CD4-positive, alpha-beta T cell (primary cell): ENCODE measurements at places on chromosomes 16 and 17. TPM values are rescaled to one million over a fixed set of nuclear protein-coding genes. Genes with fewer than 3 reads are reported as not detected.

GRCh38 chr17:10059684-10060211 lies 138.7 kb downstream of the GAS7 start:
- no peak for DNase-seq

DNA sequence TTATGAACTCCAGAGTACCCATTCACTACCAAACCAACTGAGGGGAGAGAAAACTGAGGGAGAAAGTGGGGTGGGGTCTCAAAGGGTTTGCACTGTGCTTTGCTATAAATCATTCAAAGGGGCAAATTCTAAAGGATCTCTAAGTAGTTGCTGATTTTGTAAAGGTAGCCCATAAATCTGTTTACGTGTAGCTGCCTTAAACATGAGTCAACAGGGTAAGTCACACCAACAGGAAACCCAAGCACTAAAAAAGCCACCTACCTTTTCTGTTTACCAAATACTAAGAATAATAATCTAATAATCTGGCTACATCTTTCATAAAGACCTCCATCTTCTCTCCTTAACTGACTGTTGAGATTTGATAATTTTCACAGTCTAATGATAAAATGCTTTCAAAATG lies 8.4 kb upstream of the HSBP1 start:
- DNase-seq = no peak

GRCh38 chr16:70416748-70417616 lies 21.9 kb downstream of the ST3GAL2 start:
- DNase-seq = no peak

DNA sequence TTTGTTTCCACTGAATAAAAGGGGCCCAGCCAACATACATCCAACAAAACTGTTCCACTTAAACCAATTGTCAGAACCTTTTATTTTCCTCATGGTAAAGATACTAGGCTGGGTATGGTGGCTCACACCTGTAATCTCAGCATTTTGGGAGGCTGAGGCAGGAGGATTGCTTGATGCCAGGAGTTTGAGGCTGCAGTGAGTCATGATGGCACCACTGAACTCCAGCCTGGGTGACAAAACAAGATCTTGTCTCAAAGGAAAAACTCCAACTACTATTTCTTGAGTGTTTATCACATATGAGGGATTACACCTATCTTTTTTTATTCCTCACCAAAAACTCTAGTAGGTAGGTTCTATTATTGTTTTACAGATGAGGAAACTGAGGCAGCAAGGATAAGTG lies 4.7 kb upstream of the PSMC5 start:
- no peak for DNase-seq

DNA sequence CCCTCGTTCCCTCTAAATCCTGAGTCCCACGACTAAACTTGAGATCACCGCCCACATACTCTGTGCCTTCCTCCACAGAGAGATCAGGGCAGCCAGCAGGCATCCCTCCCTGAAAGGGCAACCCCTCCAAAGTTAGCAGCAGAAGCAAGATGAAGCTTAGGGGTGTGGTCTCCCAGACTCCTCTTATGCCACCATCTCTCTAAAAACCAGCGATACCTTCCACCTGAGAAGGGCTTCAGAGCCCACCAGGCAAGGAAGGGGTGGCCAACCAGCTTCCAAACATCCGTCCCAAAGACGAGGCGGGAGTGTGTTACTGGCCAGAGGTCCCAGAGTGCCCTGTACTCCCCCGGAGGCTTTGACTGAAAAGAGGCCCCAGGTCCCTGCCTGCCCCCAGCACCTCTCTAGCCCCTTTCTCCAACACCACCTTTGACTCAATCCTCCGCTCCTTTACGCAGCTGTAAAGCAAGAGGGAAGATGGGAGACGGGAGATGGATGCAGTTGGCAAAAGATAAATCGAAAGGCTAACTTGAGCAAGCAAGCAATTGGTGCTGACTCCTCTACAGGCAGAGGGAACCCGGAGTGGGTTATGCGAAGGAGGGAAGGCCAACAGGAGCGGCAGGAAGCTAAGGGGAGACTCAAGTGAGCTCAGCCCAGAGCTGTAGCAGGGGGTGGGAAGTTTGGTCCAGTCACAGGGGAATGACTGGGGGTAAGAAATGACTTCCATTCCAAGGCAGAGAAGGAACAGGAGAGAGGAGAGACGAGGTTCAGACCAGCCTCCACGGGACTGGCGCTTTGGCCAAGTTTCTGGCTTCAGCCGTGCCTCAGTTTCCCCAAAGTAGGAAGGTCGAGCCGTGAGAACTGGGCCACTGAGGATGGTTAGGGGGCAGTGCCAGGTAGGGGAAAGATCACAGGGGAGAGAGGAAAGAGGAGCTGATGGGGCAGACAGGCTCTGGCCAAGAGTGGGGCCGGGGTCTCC lies 1.0 kb downstream of the ST3GAL2 start:
- DNase-seq = no peak

DNA sequence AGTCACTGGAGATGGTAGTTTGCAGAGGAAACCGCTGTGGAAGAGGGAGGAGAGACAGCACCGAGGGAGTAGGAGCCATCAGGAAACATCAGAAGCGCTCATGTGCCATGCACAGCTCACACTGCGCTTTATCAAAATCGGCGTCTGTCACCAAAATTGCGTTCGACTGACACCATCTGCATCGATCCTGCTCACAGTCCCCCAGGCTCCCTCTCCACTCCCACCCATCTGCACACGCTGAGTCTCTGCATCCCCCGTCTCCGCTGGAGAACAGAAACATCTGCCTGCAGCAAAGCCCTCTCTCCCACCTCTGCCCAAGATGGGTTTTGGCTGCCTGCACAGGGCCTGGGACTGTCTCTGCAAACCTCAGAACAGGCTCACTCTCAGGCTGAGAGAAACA lies 187.5 kb upstream of the RPL38 start:
- no peak for DNase-seq

DNA sequence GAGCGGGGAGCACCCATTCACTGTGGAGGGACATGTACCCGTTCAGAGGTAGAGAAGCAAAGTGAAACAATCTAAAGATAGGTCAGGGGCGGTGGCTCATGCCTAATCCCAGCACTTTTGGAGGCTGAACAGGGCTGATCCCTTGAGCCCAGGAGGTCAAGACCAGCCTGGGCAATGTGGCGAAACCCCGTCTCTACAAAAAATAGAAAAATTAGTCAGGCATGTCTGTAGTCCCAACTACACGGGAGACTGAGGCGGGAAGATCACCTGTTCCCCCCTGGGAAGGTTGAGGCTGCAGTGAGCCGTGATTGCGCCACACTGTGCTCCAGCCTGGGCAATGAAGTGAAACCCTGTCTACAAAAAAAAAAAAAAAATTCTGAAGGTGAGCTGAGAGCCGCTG lies 21.7 kb downstream of the MYL4 start:
- DNase-seq = no peak

DNA sequence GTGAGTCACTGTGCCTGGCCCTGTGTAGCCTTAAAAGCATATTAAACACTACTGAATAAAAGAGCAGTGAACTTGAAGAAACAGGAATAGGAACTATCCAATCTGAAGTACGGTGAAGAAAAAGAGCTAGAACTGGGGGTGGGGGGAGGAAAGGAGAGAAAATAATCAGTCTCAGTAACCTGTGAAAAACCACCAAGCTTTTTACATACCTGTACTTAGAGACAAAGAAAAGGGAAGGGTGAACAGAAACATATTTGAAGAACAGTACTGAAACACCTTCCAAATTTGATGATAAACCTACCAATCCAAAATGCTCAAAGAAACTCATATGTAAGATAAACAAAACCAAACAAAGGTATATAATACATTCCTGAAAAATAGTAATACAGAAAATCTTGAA lies 77.5 kb downstream of the USP32 start:
- no peak for DNase-seq

- DNase-seq = no peak
Measured at GRCh38 chr16:79164388-79164995, 436.0 kb downstream of the MAF start.

GRCh38 chr17:31476525-31477416 lies 85.3 kb downstream of the RAB11FIP4 start:
- DNase-seq = no peak

GRCh38 chr17:73546770-73547536 lies 97.3 kb downstream of the SDK2 start:
- DNase-seq = peak; percentile 64

GRCh38 chr17:81339534-81340296 lies 44.6 kb upstream of the SLC38A10 start:
- no peak for DNase-seq

DNA sequence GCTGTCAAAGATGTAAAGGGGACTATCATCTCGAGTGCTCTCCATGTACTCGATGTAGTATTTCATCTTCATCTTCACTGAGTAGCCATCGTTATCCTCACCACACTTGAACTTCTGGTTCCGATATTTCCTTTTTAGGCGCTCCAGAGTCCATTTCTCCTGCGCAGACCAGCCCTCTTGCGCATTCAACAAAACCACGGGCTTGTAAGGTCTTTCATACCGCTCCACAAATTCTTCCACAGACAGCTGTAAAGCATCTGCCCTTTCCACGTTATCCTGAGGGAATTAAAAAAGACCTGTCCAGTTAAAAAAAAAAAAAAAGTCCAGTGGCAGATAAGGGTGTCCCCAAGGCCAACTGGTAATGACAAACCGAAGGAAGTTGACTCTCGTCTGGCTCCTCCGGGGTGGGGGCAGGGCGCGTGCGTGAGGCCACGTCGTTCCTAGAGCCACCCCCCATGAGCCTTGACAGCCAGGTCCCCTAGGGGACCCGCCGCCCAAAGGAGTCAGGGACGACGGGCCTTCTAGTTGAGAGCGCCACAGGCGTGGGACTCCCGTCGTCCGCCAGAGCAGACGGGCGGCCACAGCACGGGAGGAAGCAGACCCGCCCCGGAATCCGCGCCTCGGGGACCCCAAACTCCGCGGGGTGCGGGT lies 701 bp downstream of the JMJD6 start:
- peak; percentile 64 for DNase-seq

- DNase-seq = peak; percentile 36
Measured at GRCh38 chr16:30903002-30903401, 6.6 kb downstream of the CTF1 start.

Gene GNG13
- not detected for total RNA-seq

Gene RASL10B
- total RNA-seq = 0.22 TPM

Gene PRR29
- total RNA-seq = 0.71 TPM
